CD4-positive, alpha-beta T cell treated with Interleukin-12 subunit alpha and Interleukin-12 subunit beta, for 1 hour (primary cell): ENCODE measurements at places on chromosomes 1 and 21.

- no peak for DNase-seq
Measured at GRCh38 chr1:5492846-5493245, 499.4 kb downstream of the NPHP4 start.

DNA sequence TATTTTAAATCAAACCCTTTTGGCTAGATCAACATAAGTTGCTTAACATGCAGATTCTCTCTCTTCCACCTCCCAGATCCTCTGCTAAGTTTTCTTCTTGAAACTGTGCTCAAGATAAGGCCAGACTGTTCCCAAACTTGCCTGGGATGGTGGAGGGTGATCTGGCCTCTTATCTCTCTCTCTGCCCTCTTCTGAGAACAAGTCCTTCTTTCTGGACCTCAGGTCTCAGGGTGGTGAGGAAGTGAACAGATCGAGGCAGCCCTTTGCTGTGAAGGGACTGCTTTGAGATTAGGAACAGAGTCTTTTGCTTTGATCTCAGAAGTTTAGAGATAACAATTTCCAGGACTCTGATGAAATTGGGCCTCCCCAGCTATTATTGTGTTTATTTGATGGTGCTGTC, 70.7 kb downstream of the HUNK start:
- no peak for DNase-seq

DNA sequence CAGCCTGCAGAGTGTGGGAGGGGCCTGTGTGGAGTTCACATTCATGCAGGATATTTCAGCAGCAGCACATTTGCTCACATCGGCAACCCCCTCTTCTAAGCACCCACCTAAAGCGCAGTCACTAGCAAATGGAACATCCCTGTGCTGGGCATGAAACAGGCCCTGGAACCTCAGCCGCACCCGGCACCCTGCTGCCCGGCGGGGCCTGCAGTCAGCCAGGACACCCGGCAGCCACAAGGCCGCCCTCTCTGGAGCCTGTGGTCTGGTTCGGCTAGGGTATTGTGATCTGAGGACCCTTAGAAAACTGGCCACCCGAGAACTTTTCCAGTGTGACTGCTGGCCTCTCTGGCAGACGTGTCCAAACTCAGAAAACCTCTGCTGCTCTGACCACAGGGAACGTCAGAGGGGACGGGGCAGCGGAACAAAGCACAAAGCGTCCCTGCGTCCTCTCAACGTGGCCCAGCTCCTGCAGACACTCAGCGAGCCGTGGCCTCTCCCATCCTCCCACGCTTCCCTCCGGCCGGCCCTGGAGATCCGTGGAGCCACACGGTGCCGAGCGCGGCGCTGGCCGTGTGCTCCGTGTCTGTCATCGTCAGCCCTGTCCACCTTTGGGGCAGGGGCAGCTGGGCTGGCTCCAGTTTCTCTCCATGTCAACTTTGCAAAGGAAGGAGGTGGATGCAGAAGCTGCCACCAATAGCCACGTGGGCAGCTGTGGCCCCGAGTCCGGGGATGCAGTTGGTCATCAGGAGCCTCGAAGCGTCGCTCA, 175.9 kb upstream of the ARHGEF16 start:
- DNase-seq = no peak

DNA sequence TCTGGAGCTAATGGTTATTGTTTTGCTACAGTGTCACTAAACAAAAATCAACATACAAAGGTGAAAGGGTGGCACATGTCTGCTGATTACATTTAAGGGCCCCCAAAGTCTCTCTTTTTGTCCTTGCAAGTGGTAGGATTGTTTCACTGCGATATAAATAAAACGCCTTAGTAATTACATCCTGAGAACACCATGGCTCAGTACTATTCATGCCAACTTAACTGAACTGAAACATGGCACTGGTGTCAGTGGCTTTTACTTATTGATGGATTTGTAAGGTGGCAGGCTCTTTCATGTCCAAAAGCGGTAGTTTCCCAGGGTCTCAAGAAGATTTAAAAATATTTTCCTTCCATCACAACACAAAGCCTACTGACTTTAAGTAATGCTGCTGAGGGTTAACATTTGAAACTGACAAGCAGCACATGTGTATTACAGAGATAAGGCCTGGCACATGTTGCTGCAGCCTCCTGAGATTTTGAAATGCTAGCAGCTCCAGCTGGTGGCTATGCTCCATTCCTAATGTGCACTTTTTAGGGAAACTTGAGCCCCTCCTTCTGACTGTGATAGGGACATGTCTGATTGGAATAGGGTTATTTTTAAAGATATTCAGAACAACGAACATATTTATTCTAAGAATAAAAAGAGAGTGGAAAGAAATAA, 86.8 kb downstream of the ATP1B1 start:
- no peak for DNase-seq

DNA sequence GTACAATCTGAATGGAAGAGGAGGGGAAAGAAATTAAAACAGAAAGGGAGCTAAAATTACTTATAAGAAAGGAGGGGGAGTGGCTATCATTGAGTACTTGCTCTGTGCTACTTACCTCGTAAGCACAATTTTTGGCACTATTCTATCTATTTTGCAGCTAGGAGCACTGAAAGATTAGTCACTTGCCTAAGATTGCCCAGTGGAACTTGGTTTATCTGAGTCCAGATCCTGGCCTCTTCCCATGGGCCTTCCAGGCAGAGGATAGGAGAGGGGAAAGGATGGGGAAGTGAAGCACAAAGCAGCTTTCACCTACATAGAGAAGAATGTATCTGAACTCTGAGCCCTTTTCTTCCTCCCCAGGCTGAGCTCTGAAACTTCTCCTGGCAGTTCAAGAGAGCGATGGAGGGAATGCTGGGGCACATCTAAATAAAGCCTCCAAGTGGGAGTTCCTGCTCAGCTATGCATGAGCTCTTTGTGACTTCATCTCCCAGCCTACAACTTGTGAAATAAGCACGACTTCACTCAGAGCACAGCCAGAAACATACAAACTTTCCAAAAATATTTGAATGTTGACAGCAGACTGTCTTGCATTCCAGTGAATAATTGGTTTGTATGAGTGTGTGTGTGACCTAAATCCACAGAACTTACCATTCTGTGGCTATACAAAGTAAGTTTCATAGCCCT, 29.4 kb downstream of the HMGB4 start:
- no peak for DNase-seq

GRCh38 chr1:205257735-205258134, 30.0 kb downstream of the TMCC2 start:
- no peak for DNase-seq

GRCh38 chr1:210587566-210587965, 258.9 kb downstream of the HHAT start:
- DNase-seq = no peak

- DNase-seq = no peak
Measured at GRCh38 chr21:37751268-37751975, 164.8 kb downstream of the KCNJ6 start.

DNA sequence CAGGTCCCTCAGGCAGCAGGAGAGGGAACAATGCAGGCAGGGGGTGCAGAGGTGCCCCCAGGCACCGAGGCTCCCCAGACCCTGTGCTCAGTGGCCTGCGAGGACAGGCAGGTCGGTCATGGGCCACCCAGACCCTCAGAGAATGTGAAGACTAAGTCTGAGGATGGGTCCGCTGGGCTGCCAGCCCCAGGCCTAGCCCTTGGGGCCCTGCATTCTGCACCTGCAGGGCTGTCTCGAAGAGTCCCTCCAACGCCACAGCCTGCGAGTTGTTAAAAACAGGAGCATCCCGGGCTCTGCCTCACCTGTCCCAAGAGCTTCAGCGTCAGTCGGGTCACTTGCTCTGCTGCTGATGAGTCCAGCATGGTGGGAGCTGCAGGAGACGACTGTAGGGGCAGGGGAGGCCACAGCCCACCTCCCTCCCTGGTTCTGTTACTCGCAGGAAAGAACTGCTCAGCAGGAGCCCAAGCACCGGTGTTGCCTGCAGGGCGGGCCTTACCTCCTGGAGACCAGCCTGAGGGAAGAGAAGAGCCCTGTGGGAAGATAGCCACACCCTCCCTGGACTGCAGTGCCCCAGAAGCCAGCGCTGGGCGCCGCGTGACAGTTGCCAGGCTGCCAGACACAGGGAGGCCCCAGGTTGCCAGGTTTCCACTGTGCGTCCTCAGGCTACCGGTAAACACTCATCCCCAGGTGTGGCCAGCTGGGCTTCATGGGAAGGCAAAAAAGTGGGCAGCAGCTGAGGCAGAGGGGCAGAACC, 5.8 kb downstream of the C21orf58 start:
- no peak for DNase-seq

- DNase-seq = no peak
Measured at GRCh38 chr1:207079706-207080241, 8.9 kb upstream of the C4BPB start.

- no peak for DNase-seq
Measured at GRCh38 chr1:34324879-34325440, 148.3 kb downstream of the C1orf94 start.

- DNase-seq = no peak
Measured at GRCh38 chr1:28070725-28071593, 17.5 kb downstream of the EYA3 start.

DNA sequence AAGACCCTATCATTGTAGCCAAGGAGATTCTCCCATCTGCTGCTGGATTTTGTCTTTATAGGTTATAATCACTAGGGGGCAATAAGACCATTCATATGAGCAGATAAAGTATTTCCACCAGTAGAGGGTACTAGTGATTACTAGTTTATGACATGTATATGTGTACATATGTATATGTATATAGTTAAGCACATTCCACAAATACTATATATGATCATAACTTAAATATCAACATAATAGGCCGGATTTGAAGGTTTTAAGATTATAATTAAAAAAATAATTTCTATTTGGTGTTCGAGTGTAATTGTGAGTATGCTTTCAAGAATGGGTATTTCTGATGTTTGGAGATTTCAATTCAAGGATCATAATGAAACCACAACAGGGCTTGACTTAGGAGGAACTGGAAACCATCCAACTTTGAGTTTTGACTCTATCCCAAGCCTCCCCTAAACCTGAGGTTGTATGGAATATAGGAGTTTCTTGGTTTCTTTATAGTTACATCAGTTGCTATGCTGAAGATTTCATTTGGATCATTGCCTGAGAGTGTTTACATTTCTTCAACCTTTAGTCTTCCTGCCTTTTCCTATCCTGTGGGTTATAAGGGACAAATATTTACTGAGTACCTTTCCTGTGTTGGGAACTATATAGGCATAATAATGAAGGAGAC, 16.9 kb downstream of the TCEANC2 start:
- peak; percentile 63 for DNase-seq

DNA sequence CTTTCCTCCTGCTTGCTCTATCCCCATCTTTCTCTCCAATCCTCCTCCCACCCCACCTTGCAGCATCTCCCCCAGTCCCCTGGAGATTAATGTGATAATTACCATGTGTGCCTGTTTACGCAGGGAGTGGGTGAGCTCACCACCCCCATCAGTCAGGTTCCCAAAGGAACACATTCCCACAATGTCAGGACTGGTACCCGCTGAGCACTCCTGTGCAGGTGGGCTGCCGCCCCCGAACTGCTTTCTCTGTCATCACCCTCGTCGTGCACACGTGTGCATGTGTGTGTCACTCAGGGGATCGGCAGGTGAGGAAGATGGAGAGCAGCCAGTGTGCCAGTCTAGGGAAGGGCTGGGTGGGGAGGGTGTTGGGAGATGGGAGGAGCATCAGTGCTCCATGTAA, 163.4 kb downstream of the CACNA1E start:
- no peak for DNase-seq

- DNase-seq = no peak
Measured at GRCh38 chr1:101781201-101781831, 215.4 kb downstream of the OLFM3 start.
